Stimulated activated CD8-positive, alpha-beta memory T cell treated with anti-CD3 and anti-CD28 coated beads, Interleukin-4, amount 100 ng/mL, for 4 hours (primary cell): ENCODE measurements at places on chromosomes 4 and X.

- DNase-seq, result no peak
These were observed 4.0 kb downstream of the SRPX start for GRCh38 chrX:38216642-38217041.

DNA sequence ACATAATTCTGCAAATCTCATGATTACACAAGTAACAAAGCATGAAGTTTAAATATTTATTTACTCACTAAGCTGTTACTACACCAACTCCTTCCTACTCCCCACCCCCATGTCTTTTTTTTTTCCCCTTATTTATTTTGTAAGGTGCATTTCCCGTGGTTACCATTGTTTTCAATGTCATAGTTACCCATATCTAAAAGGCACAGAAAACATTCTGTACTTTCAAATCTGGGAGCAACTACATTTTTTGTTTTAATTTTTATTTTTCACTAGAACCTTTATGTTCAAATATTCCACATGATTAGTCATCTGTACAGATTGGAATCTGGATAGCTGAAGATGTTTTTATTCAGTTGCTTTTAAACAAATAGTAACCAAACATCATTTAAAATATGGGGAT is 62.8 kb downstream of the PPP3CA start:
- DNase-seq, result no peak

DNA sequence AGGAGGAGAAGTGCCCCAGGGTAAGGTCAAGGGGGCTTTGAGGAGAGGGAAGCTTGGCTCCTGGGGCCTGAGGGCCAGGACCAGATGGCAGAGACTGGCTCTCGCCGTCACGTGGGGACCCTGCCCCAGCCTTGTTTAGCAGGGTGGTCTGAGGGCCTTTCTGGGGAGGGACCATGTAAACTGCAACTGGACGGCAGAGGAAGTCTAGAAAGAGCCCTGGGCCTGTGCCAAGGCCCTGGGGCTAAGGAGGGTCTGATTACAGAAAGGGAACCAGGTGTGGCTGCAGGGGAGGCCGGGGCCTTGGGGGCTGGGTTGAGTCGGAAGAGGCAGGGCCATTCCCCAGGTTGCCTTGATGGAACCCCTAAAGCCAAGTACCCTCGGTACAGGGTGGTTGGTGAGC is 1.8 kb upstream of the HGFAC start:
- no peak for DNase-seq

DNA sequence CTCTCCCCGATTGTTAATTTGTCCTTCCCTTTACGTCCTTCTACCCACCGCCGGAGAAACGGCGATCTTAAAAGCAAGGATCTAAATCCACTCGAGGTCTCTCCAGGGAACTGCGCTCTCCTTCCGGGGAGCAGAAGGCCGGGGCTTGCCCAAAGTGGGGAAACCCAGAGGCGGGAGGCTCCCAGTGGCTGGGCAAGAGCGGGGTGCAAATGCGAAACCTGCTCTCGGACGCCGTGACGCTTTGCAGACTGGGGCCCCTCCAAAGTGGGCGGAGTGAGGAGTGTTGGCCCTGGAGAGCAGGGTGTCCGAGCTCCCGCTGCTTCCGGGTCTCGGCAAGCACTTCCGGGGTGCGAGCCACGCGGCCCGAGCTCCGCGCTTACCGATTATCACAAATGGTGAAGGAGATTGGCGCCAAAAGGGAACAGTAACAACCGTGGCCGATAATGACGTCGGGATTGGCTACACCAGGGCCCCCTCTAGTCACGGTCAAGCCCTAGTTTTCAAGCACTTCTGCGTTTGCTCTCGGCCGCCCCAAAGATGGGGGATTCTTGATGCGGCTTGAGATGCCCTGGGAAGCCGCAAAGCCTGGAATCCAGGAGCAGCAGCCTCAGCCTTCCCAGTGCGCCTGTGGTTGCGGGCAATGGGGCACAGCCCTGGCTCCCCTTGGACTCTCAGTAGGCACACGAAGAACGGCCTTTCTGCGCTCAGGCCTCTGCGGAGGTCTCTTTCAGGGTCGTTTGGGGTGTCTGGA is 29.0 kb downstream of the HAND2 start:
- no peak for DNase-seq

DNA sequence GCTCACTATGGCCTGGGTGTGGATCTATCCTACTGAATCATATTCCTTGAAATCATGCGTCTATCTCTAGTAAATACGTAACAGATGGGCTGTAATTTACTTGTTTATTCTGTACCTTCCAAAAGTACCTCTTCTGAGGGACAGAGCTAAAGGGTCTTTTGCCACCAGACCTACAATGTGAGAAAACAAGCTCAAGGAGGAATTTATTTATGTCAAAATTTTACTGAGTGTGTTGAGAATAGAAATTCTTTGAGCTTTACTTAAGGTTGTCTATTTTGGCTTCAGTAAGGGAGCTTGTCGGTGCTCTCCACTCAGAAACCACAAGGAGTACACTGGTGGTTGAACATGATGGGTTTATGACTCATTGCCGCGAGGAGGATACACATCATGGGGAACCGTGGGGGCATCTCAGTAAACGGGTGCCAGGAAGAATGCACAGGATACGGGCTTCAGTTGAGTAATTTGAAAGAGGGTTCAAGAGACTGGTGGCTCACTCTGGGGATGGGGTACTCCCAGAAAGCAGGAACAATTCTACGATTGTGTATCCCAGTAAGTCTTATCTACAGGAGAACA is 3.0 kb downstream of the ANK2 start:
- DNase-seq, result no peak

DNA sequence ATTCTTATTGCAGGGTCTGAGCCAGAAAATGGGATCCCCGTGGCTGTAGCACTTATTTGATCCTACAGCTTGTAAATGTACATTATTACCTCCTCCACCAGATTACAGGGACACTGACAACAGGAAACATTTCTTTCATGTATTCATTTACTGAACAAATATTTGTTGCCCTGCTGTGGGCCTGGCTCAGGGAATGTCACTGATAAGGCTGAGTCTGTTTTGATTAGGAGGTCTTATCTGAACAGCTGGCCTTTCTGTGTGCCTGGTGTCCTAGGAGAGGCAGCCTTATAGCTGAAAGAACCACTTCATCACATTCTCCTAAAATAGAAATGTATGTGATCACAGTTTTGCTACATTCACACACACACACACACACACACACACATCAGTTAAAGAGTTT is 45.5 kb upstream of the PROM1 start:
- DNase-seq, result no peak

- DNase-seq, result no peak
These were observed 52.4 kb upstream of the TSPAN5 start for GRCh38 chr4:98710831-98711230.

DNA sequence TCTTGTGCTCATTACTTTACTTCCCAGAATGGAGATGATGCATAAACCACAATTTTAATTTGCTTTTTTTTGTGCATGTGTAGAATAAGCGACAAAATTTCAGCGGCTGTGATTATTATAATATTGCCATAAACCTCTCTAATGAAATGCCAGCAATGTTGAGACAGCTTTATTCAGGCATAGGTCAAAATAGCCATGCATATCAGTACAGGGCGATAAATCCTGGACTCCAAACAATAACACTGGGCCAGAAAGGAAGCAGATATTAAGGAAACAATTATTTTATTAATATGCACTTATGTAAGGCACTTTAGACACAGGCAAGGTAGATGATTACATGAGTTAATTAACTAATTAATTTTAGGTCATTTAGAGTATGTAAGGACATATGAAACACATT is 47.1 kb downstream of the ARHGEF38 start:
- DNase-seq, result no peak

DNA sequence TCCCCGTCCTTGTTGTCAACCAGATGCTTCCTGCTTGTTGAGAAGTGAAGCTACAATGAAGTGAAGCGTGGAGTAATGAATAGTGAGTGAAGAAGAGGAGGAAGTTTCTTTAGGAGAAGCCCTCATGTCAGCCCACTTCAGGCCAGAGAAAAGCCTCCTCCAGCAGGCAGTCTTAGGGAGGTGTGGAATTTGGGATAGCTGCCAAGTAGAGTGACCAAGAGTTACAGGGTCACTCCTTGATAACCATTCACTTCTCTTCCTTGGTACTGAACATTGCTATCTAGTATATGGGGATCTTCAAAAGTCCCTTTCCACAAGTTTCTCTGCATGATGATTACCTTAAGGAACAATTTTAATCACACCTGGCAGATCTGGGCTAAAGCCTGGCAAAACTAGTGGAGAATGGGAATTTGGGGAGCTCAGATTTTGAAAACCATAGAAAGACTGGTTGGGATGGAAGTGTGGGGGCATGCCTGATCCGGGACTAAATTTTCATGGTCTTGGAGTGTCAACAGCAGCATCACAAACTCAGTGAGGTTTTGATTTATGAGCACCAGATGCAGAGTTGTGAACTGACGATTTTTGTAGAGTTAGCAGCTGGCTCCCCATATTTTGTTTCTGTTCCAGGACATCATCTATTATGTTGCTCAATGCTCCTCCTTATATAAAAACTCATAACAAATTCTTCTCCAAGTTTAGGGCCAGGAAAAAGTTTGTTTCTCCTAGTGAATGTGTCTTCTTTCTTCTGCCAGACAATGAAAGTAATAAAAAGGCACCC is 53.1 kb downstream of the IGSF1 start:
- no peak for DNase-seq

- no peak for DNase-seq
These were observed 103.5 kb upstream of the FRMPD4 start for GRCh38 chrX:12034741-12035140.

GRCh38 chrX:51694254-51694653 is 11.6 kb upstream of the CENPVL2 start:
- DNase-seq, result no peak

DNA sequence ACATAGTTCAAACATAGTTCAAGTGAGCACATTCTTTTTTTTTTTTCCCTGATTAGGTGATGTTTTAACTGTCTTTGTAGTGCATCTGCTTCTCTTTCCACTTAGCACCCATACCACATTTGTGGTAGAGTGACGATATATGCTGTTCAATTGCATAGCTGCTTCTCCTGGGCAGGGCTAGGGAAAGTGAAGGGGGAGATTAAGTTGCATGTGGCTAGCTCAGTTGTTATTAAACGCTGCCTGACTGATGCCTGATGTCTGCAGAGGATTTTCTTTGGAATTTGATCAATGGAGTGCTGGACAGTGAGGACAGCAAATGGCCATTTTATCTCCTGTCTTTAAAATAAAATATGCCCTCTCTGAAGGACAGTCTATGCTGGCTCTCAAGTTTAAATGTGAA is 63.7 kb downstream of the ANK2 start:
- no peak for DNase-seq

GRCh38 chr4:168691631-168692369 is 194.9 kb downstream of the PALLD start:
- DNase-seq, result no peak

GRCh38 chr4:123817025-123817688 is 420.6 kb downstream of the SPRY1 start:
- DNase-seq, result no peak

GRCh38 chr4:25888781-25889180 is 25.2 kb upstream of the SMIM20 start:
- no peak for DNase-seq

- no peak for DNase-seq
These were observed 137.5 kb downstream of the AMMECR1 start for GRCh38 chrX:110180176-110180927.

- DNase-seq, result no peak
These were observed 35.1 kb upstream of the TBL1X start for GRCh38 chrX:9429767-9430166.

- DNase-seq, result no peak
These were observed 315.6 kb downstream of the PCDH7 start for GRCh38 chr4:31035761-31036160.

- DNase-seq, result no peak
These were observed 38.5 kb upstream of the BMP15 start for GRCh38 chrX:50871922-50872453.

GRCh38 chr4:159145318-159145991 is 42.6 kb downstream of the RAPGEF2 start:
- DNase-seq, result no peak

- no peak for DNase-seq
These were observed 62.7 kb downstream of the TRIM2 start for GRCh38 chr4:153266988-153267387.

- no peak for DNase-seq
These were observed 2.0 kb upstream of the CXorf66 start for GRCh38 chrX:139967300-139967699.

DNA sequence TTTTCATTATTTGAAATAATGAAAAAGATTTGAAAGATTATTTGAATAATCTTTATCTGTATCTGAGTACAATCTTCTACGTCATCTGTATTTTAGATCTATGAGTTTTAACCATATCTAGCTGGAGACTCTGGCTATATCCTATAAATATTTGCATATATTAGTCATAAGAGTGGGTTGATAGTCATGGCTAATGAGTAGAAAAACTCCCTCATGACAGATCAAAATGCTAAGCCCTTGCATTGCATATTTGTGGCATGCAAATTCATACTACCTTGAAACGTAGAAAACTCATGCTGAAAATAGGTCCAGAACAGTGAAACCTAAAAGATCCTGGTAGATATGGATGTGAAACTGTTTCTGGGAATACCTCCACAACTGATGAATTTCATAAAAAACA is 291.3 kb downstream of the GALNTL6 start:
- DNase-seq, result no peak

GRCh38 chr4:181599134-181599533 is 644.1 kb upstream of the TENM3 start:
- no peak for DNase-seq

DNA sequence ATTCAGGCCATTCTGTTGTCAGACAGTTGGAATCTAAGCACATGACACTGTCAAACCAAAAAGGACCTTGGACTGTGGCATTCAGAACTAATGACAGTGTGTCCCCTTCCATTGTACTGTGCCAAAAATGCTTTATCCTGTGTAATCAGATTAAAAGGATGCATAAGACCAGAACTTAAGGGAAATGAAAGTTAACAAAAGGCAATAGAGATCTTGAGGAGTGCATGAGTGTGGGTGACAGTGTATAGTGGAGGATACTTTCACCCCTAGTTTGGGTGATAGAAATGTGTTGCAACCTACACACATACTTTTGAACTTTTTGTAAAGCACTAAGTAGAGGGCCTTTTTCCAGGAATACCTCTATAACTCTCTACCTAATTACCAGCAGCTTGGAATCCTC is 4.5 kb downstream of the CYSLTR1 start:
- DNase-seq, result no peak

- DNase-seq, result no peak
These were observed 45.9 kb upstream of the RHOH start for GRCh38 chr4:40150932-40151331.
